Pancreas (tissue), 10 donors: ENCODE measurements at places on chromosomes 11 and 22. TPM values are rescaled to one million over a fixed set of nuclear protein-coding genes. Genes with fewer than 3 reads are reported as not detected.

Gene MAPK8IP2
- 2.8 TPM for total RNA-seq

Gene MAFF
- 3.4 TPM for total RNA-seq

Gene FOXRED1
- 15.0 TPM for total RNA-seq

Gene PHOX2A
- total RNA-seq: not detected

Gene MMP20
- not detected for total RNA-seq

Gene HTR3A
- 0.49 TPM for total RNA-seq

Gene SHISAL1
- total RNA-seq: 0.47 TPM

Gene CHADL
- 1.5 TPM for total RNA-seq

Gene GRIK4
- not detected for total RNA-seq

Gene SLC22A12
- not detected for total RNA-seq

Gene KCNJ1
- total RNA-seq: not detected

Gene STX5
- 30.4 TPM for total RNA-seq

DNA sequence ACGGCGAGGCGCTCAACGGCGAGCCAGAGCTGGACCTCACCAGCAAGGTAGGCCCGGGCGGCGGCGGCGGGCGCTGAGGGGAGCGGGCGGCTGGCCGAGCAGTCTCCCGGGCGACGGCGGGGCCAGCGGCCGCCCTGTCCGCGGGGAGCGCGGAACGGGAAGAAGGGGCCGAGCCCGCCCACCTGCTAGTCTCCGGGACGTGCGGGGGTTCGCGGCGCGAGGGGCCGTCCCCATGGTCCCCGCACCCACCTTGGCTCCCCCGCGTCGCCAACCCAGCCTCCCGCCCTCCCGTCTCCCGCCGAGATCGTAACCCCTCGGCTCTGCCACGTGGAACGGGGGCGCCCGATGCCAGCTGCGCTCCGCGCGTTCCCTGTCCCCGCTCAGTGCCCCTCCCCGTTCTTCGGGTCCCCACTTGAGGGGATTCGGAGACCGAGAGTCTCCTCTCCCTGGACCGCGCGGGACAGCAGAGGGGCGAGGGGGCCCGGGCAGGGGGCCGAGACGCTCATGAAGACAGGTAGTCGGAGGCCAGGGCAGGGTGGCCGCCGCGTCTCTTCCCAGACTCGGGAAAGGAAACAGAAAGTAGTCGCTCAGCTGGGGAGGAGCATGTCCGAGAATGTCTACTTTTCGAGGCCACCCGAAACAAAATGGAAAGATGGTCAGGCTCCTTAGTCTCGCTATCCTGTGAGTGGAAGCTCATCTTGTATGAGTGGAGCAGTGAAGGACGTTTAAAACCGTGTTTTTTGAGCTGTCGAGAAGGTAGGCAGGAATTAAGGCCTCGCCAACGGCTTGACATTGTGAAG lies 557 bp downstream of the GTPBP1 start:
- peak; percentile 63 for DNase-seq

GRCh38 chr22:44697423-44698141 lies 4.4 kb upstream of the PRR5 start:
- peak; percentile 93 for DNase-seq

DNA sequence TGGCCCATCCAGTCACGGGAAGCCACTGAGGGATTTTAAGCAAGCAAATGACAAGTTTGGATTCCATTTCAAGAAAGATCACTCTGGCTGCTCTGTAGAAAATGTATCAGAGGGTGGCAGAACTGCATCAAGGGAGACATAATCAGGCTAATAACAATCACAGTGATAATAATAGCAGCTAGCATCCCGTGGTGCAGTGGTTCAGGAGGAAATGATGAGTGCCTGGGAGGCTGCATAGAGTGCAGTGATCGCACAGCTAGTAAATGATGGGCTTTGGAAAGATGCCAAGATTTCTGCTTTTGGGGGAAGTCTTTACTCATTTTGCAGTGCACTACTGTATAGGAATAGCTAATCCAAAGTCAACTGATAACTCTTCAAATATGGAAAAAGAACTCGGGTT lies 35.8 kb downstream of the TNRC6B start:
- no peak for DNase-seq

GRCh38 chr11:23413057-23413456 lies 552.8 kb upstream of the CCDC179 start:
- no peak for DNase-seq

- DNase-seq: no peak
Observed at GRCh38 chr22:29625090-29625825, 21.8 kb downstream of the NF2 start.

- DNase-seq: no peak
Observed at GRCh38 chr22:44979154-44979553, 30.7 kb downstream of the PHF21B start.

DNA sequence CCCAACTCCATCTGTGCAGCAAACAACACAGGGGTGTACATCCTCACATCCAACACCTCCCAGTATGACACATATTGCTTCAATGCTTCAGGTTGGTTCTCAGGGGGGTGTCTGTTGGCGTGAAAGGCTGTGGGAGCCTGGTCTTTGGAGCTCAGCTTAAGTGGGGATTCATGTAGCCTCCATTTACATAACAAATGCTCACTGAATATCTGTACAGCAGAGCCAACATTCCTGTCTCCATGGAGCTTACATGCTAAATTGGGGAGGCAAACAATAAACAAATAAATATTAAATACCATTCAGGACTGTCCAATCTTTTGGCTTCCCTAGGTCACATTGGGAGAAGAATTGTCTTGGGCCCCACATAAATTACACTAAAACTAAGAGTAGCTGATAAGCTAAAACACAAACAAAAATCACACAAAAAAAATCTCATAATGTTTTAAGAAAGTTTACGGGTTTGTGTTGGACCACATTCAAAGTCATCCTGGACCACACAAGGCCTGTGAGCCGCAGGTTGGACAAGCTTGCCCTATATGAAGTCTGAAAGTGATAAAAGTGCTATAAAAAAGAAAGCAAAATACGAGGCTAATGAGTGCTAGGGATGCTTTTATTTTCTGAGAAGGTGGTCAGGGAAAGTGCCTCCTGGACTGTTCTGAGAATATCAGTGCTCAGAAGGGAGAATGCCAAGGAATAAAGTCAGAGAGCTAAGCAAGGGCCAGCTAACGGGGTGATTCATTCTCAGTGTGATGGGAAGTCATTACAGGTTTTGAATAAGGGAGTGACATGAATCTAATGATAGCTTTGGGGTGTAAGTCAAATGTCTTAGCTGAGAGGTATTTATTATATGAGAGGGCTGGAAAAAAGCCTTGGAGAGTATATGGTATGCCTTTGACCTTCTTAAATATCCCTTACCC lies 41.6 kb downstream of the CD44 start:
- no peak for DNase-seq

- no peak for DNase-seq
Observed at GRCh38 chr22:49239264-49240015, 588.2 kb downstream of the BRD1 start.

GRCh38 chr11:64996710-64997380 lies at the start of gene BATF2:
TSS of gene BATF2 (minus strand) at chr11:64996971. CDS start at chr11:64996914, 57 bp downstream.
- peak; percentile 84 for DNase-seq

GRCh38 chr22:23591201-23591791 lies 11.2 kb upstream of the IGLL1 start:
- no peak for DNase-seq

- no peak for DNase-seq
Observed at GRCh38 chr22:43370036-43370435, 26.9 kb upstream of the SCUBE1 start.

GRCh38 chr22:36088292-36088691 lies 59.7 kb upstream of the RBFOX2 start:
- DNase-seq: no peak

DNA sequence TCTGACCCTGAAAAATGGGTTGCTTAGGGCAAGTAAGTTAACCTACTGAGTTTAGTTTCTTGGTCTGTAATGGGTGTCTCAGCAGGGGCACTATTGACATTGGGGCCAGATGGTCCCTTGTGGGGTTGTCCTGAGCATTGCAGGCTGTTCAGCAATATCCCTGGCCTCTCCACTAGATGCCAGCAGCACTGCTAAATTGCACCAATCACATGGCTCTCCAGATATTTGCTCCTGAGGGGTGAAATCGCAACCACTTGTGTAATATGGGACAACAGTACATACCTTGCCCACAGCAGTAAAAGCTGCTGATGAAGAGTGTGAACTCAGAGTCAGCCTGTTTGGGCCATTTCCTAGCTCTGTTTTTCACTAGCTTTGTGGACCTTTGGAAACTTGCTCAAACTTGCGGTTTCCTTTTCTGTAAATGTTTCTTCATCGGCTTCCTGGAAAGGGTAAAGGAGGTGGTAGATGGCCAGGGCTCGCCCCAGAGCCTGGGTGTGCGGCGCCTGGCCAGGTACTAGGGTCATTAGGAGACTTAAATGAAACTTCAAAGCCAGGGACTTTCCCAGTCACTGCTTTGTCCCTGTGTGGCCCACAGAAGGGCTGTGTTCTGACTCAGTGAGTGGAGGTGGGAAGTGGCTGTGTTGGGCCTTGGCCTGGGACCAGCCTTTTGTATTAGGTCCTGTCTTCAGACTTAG lies 13.0 kb downstream of the NCF4 start:
- DNase-seq: no peak

GRCh38 chr11:6437423-6437822 lies 3.4 kb downstream of the HPX start:
- DNase-seq: no peak

- no peak for DNase-seq
Observed at GRCh38 chr11:67997475-67997921, 6.4 kb downstream of the UNC93B1 start.

GRCh38 chr22:46969961-46970360 lies 207.5 kb downstream of the TBC1D22A start:
- DNase-seq: no peak

DNA sequence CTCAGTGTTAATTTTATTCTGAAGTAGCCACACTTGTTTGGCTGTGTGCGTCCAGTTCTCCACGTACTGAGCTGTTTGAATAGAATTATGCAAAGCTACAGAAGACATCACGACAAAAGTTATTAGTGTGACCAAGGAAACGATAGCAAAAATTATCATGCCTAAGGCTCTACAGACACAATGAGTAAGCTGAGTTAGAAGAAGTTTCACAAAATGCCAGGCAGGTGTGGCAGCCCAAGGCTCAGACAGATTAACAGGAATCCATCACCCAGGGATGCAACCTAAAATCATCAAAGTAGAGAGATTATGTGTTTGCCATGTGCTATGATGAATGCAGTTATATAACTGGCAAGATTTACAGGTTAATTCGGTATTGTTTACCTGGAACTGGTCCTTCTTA lies 73.1 kb upstream of the INCENP start:
- no peak for DNase-seq

DNA sequence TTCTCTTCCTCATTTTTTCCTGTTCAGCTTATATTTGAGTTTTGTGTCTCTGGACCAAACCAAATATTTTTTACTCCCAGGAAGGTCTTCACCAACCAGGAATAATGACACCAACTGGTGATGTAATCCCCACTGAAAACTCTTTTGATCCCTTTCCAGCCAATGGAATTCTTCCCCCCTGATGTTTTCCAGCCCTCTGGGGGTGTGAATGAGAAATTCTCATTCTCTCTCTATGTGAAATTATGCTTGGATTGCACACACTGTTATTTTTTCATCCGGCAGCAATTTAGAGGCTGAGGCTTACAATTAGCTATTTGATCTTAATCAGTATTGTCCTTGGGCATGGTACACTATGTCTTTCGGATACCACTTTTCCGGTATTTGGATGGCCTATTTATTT lies 39.5 kb upstream of the SLC1A2 start:
- no peak for DNase-seq

DNA sequence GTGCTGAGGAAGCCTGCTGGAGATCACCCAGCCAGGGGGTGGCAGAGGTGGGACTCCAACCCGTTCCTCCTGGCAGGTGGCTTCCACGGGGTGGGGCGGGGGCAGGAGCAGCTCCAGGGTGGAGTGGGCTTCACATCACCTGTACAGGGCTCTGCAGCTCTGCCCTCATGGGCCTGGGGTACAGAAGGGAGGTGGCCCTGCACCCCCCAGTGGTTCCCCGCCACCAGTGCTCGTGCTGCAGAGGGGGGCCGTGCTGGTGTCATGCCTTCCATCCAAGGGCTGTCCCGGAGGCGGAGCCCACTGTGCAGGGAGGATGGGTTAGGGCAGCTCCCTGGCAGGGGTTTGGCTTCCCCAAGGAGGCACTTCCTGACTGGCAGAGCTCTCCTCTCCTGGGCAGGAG lies 76.4 kb upstream of the SHISAL1 start:
- no peak for DNase-seq

DNA sequence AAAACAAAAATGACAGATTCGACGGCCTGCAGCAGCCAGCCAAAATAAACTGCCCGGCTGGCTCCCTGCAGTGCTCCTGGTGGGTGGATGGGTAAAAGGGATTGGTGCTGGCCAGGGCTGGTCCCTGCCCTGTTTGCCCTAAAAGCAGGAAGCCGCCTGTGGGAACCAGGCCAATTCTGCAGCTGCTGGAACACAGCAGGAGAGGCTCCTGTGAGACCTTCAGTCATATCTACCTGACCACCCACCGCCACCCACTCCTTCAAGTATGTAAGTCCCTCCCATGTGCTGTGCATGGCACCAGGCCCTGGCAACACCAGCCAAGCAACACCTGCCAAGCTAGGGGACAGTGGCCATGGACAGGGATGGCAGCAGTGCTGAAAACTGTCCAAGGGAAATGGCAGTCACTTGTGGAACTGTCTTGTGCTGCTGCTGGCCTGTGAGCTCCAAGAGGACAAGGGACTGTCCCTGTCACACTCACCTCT lies 48.7 kb upstream of the ARFGAP3 start:
- DNase-seq: peak; percentile 99

DNA sequence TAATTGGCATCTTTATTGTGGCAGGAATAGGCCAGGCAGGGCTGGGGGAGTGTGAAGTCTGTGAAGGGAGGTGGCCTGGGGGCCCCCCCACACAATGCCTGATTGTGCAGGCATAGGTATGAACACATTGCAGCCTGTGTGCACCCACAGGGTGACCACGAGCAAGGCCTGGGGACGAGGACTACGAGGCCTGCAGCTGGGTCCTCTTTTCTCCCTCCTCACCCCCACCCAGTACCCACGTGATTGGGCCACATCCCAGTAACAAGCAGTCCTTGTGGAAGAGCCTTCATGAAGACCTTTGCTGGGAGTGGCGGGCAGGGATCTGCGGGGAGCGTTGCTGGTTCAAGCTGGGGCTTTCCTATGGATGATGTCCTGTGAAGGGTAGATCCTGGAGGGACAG lies 29.3 kb downstream of the ZBTB16 start:
- DNase-seq: no peak

DNA sequence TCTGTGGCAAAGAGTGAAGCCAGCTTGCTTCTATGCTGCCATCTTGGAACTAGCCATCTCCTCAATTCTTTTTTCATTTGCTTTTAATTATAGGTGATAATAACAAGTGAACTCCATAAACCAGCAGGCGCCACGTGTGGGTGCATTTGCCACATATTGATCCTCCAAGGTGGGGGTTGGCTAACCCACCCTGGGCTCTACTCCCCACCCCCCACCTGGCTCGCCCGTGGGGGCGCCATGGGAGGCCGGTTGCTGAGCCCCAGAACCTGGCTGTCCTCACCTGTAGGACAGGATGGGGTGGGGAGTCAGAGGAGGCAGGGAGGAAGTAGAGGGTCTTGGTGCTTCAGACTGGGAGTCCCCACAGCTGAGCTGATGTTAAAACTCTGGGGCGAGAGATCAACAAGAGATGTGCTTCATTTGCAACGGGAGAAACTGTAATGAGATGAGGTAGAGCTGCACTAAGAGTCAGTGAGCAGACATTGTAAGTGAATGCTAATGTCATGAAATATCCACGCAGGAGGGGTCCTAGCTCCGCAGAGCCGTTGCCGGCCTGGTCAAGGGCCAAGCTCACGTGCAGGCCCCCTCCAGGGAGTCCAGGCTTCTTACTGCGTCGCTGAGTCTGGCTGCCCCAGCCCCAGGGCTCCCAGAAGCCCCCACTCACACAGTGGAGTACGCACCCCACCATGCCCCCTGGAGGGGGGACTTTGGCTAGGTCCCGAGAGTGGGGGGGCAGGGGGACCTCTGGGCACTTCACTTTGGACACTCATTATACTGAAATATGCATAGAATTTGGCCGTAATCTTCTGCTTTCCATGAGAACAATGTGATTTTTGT lies 59.4 kb downstream of the BRD1 start:
- DNase-seq: peak; percentile 15
